ENCODE measurements at places on chromosomes 3 and 15.

GRCh38 chr3:89373434-89373833 lies 266.0 kb downstream of the EPHA3 start:
- no peaks in the 10 kb centered on the region for H3K4me1 ChIP-seq
- H3K27ac ChIP-seq, result no peak overlapping the region
- H3K36me3 ChIP-seq, result no peaks in the 10 kb centered on the region
- H3K4me3 ChIP-seq, result no peak overlapping the region
- DNase-seq, result no peak

GRCh38 chr15:56736881-56737707 lies 3.8 kb upstream of the ZNF280D start:
- H3K4me3 ChIP-seq, result no peak overlapping the region
- DNase-seq, result no peak
- no peaks in the 10 kb centered on the region for H3K36me3 ChIP-seq
- peaks cover 7% of the 10 kb centered on the region for H3K4me1 ChIP-seq
- no peaks in the 10 kb centered on the region for H3K27me3 ChIP-seq
- no peak overlapping the region for H3K27ac ChIP-seq

DNA sequence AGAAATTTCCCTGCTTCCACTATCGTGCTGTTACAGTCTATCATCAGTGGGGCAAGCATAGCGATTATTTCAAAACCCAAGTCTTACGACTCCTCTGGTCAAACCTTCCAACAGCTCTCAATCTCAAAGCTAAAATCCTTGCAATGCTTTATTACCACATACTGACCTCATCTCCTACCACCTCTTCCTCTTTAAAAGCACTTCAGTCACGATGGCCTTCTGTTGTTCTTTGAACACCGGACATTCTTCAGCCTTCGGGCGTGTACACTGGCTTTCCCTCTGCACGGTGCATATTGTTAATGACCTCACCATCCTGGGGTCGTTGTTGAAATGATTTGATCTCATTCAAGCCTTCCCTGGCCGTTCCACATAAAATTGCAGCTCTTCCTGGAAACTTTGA lies 31.1 kb downstream of the MAGEL2 start:
- no peaks in the 10 kb centered on the region for H3K4me1 ChIP-seq
- no peak overlapping the region for H3K4me3 ChIP-seq
- H3K27me3 ChIP-seq, result peaks cover 1% of the 10 kb centered on the region
- H3K36me3 ChIP-seq, result no peaks in the 10 kb centered on the region
- no peak overlapping the region for H3K27ac ChIP-seq
- no peak for DNase-seq

GRCh38 chr15:78369161-78369560 lies 29.0 kb downstream of the CRABP1 start:
- no peaks in the 10 kb centered on the region for H3K4me1 ChIP-seq
- H3K27me3 ChIP-seq, result peaks cover 8% of the 10 kb centered on the region
- no peak overlapping the region for H3K4me3 ChIP-seq
- no peak for DNase-seq
- H3K36me3 ChIP-seq, result no peaks in the 10 kb centered on the region
- H3K27ac ChIP-seq, result no peak overlapping the region

DNA sequence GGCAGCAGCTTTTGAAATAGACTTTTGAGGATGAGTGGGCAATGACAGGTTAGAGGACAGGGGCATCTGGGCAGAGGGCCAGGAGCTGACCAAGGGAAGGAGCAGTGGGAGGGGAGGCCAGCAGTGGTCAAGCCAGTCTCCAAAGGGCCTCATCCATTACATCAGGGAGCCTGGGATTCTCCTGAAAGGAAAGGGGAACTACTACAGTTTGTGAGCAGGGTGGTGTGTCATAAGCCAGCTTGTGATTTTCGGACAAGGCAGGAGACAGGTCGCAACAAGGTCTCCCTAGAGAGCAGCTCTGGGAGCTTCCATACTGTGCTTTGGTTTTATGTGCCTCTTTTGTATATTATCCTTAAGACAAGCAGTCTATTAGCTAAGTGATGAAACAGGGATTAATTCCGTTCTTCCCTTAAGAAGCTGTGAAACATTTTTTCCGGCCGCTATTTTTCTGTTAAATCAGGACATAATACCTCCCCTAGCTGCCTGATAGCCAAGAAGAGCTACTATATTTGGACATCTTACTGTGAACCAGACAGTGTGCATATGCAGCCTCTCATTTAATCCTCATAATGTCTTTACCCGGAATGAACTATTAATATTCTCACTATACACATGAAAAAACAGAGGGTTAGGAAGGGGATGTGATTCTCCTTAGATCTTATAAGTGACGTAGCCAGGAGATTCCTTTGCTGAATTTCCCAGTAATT lies 46.4 kb downstream of the C2CD4B start:
- DNase-seq, result no peak
- H3K27ac ChIP-seq, result no peak overlapping the region
- peaks cover 7% of the 10 kb centered on the region for H3K27me3 ChIP-seq
- H3K36me3 ChIP-seq, result no peaks in the 10 kb centered on the region
- no peaks in the 10 kb centered on the region for H3K4me1 ChIP-seq
- H3K4me3 ChIP-seq, result no peak overlapping the region

GRCh38 chr3:10322352-10322710 lies 1.4 kb upstream of the SEC13 start:
- no peak overlapping the region for H3K27ac ChIP-seq
- H3K4me1 ChIP-seq, result peaks cover 19% of the 10 kb centered on the region
- no peak for DNase-seq
- H3K4me3 ChIP-seq, result peak overlapping the region; percentile 25
- peaks cover 7% of the 10 kb centered on the region for H3K27me3 ChIP-seq
